Muscle of leg (tissue), 16 donors: ENCODE measurements at places on chromosomes 3 and 15.

DNA sequence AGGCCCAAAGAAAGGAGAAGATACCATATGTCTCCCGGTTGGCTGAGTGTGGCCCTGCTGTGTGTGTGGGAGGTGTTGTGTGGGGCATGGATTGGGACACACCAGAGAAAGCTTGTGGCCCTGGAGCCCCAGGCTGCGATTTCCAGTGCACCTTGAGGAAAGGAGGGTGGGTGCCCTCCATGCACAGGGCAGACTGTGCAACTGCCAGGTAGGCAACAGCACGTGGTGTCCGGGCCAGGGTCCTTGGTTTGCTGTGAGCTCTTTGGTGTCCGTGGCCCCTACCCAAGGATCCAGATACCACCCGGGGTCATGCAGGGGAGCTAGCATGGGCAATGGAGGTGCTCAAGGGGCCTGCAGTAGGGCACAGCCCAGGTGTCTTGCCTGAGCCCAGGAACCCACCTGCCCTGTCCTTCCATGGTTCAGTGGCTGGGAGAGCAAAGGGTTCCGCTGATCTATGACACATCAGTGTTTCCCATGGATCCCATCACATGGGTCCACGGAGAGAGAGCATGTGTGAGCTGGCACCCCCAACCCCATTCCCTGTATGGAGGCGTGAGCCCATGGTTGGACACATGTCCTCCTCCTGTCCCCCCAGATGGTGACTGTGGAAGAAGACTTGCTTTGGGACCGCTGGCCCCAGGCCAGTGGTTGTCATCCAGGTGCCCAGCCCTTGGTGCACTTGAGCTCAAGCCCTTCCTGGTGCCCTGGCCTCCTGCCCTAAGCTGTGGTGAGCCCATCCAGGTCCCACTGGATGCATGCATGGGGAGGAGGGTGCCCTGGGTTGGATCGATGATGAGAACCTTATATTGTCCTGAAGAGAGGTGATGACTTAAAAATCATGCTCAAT is 223.4 kb downstream of the SNRPN start:
- DNase-seq = no peak

GRCh38 chr3:177212278-177212610 is 15.0 kb upstream of the TBL1XR1 start:
- no peak for DNase-seq

DNA sequence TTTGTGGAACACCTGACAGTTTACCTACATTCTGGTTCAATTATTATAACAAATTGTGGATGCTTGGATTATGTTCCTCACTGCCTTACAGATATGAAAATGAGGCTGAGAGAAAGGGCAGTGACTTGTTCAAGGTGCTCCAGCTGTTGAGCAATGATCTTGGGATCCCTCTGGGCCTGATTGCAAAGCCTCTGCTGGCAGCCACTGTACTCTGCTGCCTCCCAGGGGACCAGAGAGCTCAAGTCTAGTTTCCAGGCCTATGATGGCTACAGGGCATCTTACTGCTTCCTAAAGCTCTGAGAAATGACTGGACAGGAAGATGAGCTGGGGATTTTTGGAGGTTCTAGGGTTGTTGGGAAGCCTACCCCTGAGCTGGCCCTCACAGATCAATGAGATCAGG is 2.3 kb upstream of the SHC4 start:
- DNase-seq = no peak

DNA sequence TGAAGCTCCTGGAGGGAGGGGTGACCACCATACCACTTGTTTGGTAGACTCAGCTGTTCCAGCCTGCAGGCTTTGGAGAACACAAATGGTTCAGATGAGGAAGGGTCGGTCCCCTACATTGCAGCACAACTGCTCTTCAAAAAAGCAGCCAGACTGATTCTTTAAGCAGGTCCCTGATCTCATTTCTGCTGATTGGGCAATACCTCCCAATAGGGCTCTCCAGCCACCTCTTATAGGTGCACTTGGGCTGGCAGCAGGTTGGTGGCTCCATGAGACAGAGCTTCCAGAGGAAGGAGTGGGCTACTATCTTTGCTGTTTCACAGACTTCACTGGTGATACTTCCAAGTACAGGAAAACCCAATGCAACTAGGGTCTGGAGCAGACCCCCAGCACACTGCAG is 65.9 kb upstream of the PEX5L start:
- DNase-seq = no peak

GRCh38 chr3:18188491-18188890 is 236.6 kb downstream of the SATB1 start:
- DNase-seq = no peak

GRCh38 chr3:149658744-149659497 is 1.1 kb upstream of the WWTR1 start:
- DNase-seq = no peak

DNA sequence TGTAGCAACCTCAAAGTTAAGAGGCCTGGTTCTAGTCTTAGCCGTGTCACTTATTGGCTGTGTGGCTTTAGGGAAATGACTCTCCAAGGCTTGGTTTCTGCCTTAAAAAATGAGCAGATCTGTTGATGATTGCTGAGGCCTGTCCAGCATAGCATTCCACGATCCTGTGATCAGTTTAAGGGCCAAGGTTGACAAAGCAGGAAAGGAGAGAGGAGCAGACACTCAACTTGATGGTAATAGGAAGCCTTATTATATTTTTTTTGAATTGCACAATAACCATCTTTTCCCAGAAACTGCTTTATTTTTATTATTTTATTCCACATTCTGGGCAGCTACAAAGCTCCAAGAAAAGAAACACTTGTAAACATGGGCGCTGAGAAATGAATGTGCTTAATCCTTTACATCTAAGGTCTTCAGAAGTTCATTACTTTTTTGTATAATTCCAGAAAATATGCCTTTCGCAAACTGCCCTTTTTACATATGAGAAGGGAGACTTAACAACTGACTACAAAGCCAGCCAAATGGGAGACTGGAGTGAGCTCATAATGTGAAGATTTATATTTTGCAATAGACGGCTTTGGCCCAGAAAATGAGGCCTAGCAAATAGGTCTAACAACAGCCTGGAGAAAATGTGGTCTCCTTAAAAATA is 241.0 kb downstream of the ATP8B4 start:
- peak; percentile 95 for DNase-seq

- peak; percentile 20 for DNase-seq
Observed at GRCh38 chr3:31227131-31227562, 305.6 kb upstream of the STT3B start.

DNA sequence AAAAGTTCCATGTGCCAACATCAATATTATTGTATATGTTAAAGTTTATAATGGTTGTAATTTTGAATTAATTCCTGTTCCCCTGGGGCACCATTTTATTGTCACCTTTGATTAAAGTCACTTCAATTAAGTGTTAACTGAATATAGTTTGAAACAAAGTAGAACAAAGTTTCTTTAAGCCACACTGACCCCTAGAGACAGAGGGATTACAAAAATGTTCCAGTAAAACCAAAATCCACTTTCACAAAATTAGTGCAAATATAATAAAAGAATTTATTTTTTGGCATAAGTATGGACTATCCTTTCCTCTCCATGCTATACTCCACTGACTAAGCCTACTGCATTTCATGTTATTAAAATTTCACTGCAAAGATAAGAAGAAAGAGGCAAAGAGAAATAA is 123.9 kb downstream of the ZMAT3 start:
- no peak for DNase-seq

- DNase-seq = no peak
Observed at GRCh38 chr3:57298041-57298440, 5.6 kb upstream of the ASB14 start.

GRCh38 chr3:72538070-72538745 is 310.0 kb downstream of the SHQ1 start:
- DNase-seq = no peak

DNA sequence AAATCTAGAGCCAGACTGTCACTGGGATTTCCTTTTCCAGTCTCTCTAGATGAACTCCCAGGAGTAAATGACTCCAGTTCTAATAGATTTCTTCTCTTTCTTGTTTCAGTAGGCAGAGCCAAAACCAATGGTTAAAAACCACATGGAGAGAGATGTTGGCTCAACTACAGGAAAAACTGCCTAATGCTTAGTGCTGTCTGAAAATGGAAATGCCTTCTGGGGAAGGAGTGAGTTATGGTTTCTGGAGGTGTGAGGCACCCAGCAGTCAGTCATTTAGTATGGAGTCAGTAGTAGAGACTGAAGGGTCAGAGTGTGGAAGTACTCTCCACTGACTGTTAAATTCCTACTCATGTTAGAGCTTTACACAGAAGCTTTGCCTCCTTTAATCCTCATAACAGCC is 136.7 kb downstream of the CCNL1 start:
- DNase-seq = no peak

DNA sequence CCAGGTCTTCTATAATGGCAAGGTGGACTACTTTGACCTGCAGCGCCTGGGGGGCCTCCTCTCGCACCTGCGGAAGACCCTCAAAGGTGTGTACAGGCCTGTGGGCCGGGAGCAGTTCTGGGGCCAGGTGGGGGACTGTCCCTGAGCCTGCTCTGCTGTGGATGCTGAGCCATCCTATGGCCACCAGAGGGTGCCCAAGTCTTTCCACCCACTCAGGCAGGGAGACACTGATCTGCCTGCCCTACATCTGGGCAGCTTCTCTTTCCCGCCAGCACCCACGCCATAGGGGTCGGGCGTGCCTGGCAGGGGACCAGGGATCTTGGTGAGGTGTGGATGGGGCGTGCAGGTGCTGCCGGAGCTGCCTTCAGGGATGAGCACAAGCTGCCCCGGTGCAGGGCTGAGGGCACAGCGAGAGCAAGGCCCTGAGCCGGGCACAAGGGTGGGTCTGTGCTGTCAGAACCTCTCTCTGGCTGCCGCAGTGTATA is 14.1 kb downstream of the RNF123 start:
- DNase-seq = peak; percentile 63

- DNase-seq = peak; percentile 47
Observed at GRCh38 chr3:59316688-59317275, 267.0 kb upstream of the CFAP20DC start.

DNA sequence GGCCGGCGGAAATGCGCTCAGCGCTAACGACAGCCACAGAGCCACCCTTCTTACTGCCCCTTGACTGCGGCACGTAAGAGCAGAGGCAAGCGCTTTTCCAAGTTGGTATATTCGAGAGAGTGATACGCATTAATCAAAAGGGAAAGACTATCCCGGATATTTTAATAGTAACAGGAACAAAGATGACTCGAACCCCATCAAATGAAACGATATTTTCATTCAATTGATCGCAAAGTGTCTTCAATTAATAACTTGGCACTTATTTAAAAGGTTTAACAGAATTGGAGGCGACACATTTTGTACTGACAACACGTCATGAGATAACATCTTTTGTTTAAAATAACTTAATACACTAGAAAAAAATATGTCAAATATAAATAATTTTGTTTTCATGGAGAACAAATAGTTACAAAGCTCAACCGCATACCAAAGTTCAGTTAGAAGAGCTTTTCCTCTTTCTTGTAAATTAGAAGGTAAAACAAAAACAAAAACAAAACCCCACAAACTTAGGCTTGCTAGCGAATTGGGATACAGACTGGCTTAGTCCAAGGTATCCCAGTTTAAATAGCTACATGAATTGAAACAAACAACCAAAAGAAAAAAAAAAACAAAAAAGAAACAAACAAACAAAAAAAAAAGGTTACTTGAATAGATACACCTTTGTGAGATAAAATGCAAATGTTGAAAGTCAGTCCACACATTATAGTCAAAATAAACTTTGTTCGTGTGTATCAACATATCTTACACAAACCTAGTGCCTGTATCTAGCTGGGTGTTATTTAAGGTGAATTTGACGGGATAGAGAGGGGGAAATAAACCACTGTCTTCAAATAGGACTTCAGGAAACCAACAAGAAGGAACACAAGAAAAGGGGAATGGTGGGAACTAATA is 10.2 kb downstream of the SHOX2 start:
- peak; percentile 42 for DNase-seq

- DNase-seq = peak; percentile 46
Observed at GRCh38 chr3:194080913-194081800, 54.8 kb upstream of the HES1 start.
